Epithelial cell of proximal tubule (primary cell): ENCODE measurements at places on chromosomes 4 and X.

DNA sequence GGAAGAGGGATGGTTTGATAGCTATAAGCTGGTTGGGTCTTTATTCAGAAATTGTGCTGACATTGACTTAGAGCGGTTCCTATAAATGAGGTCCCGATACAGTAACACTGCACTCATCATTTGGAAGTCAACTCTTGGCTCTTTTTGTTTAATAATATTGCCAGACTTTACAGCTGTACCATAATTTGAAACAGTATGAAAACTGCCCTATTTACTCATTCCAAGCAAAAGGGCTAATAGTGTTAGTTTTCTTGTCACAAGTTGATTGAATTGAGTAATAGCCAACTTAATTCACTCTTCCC lies 128.4 kb upstream of the LIMCH1 start:
- DNase-seq, result no peak

DNA sequence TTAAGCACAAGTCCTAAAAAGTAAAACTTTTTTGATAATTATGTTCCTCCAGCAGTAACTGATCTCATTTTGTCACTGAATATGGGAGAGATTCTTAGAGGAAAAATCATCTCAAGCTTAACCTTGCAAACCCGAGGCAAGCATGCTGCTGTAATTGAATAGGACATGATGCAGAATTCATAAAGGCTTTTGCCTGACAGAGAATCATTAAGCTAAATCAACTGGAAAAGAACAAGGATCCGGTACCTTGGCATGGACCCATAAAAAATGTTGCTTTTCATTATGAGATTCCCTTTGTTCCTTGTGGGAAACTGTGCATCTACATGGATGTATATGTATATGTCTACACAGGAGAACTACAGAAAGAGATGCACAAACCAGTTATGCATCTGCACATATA lies 149.1 kb downstream of the PAPSS1 start:
- no peak for DNase-seq

GRCh38 chr4:145818011-145818410 lies 120.6 kb downstream of the ZNF827 start:
- no peak for DNase-seq

- DNase-seq, result peak; percentile 78
These were observed 30.9 kb downstream of the PDLIM3 start for GRCh38 chr4:185504098-185505047.

DNA sequence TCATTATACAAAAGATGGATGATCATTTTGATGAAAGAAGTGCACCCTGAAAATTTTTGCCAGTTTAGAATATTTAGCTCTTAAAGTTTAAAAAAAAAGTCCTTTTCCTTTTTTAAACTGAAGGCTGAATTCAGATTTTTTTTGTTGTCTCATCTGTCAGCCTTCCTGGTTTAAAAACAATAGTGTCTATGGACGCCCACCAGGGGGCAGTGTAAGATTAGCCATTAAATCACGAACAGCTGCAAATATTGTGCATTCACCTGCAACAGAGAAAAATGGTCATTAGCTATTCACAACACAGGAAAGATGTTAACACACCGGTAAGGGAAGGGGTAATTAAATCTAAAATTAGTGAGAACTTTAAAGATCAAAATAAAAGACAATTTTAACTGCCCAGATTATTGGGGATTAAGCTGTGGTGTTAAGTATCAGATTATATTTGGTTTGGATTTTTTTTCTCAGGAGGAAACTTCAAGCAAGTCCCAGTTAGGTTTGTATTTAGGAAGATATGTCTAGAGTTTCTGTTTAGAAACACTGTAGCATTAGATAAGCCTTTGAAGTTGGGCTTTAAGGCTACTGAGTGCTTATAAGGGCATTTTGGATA lies 4.4 kb upstream of the CXorf38 start:
- no peak for DNase-seq

GRCh38 chrX:132488180-132488705 lies 595 bp downstream of the MBNL3 start:
- no peak for DNase-seq

GRCh38 chrX:154981116-154981411 lies 41.5 kb downstream of the F8 start:
- no peak for DNase-seq

GRCh38 chrX:19673375-19674040 lies 158.2 kb upstream of the MAP3K15 start:
- DNase-seq, result peak; percentile 37
